ENCODE measurements at places on chromosomes 1 and 21.

GRCh38 chr1:31429583-31429982 is 16.6 kb downstream of the SERINC2 start:
- H3K4me1 ChIP-seq = peaks cover 37% of the 10 kb centered on the region
- H3K27me3 ChIP-seq = no peaks in the 10 kb centered on the region
- peaks cover 34% of the 10 kb centered on the region for H3K36me3 ChIP-seq
- H3K4me3 ChIP-seq = no peak overlapping the region

GRCh38 chr1:164608651-164609057 is 49.7 kb downstream of the PBX1 start:
- no peak overlapping the region for H3K4me3 ChIP-seq
- H3K27me3 ChIP-seq = peaks cover 8% of the 10 kb centered on the region
- no peaks in the 10 kb centered on the region for H3K4me1 ChIP-seq
- H3K36me3 ChIP-seq = no peaks in the 10 kb centered on the region
- H3K27ac ChIP-seq = no peak overlapping the region
- DNase-seq = no peak

DNA sequence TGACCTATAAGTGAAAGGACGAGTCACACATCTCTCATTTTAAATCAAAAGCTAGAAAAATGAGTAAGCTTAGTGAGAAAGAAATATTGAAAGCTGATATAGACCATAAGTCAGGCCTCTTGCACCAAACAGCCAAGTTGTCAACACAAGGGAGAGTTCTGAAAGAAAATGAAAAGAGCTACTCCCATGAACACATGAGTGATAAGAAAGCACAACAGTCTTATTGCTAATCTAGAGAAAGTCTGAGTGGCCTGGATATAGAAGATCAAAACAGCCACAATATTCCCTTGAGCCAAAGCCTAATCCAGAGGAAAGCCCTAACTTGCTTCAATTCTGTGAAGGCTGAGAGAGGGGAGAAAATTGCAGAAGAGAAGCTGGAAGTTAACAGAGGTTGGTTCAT is 175.0 kb downstream of the SMYD3 start:
- no peak for DNase-seq
- H3K27me3 ChIP-seq = no peaks in the 10 kb centered on the region
- no peak overlapping the region for H3K4me3 ChIP-seq
- no peak overlapping the region for H3K27ac ChIP-seq
- no peaks in the 10 kb centered on the region for H3K4me1 ChIP-seq

DNA sequence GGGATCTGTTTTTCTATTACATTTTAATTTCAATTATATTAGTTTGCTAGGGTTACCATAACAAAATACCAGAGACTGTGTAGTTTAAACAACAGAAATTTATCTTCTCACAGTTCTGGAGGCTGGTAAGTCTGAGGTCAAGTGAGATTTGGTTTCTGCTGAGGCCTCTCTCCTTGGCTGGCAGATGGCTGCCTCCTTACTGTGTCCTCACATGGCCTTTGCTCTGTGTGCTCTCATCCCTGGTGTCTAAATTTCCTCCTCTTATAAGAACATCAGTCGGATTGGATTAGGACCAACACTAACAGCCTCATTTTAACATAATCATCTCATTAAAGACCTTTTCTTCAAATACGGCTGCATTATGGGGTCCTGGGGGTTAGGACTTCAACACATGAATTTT is 195.2 kb upstream of the CHODL start:
- no peak overlapping the region for H3K4me3 ChIP-seq
- no peaks in the 10 kb centered on the region for H3K36me3 ChIP-seq
- no peaks in the 10 kb centered on the region for H3K4me1 ChIP-seq
- no peak overlapping the region for H3K27ac ChIP-seq

- H3K4me1 ChIP-seq = no peaks in the 10 kb centered on the region
- H3K36me3 ChIP-seq = no peaks in the 10 kb centered on the region
- no peak for DNase-seq
These were observed 19.3 kb upstream of the OPRD1 start for GRCh38 chr1:28792644-28793121.

- no peaks in the 10 kb centered on the region for H3K4me1 ChIP-seq
- H3K27ac ChIP-seq = no peak overlapping the region
- no peaks in the 10 kb centered on the region for H3K36me3 ChIP-seq
- no peak overlapping the region for H3K4me3 ChIP-seq
These were observed 101.8 kb downstream of the PRDM16 start for GRCh38 chr1:3170561-3171453.

DNA sequence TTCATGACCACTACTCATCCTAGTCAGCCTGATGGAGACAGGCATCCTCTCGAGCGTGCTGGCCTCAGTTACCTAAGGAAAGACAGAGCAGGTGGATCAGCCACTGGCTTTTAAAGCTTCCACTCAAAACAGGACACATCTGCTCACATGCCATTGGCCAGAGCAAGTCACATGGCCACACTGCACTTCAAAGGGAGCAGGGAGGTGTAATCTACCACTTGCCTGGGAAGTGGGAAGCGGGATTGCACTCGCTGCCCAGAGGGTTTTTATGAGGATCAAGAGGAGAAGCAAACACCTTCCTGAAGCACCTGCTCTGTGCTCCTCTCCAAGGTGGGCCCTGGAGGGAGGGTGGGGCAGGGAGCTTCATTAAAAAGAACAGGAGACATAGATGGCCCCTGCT is 108.0 kb downstream of the TAS1R2 start:
- no peak for DNase-seq
- no peaks in the 10 kb centered on the region for H3K27me3 ChIP-seq
- H3K4me1 ChIP-seq = no peaks in the 10 kb centered on the region
- no peak overlapping the region for H3K4me3 ChIP-seq
- H3K36me3 ChIP-seq = no peaks in the 10 kb centered on the region
- H3K27ac ChIP-seq = no peak overlapping the region

- no peaks in the 10 kb centered on the region for H3K36me3 ChIP-seq
- H3K4me1 ChIP-seq = no peaks in the 10 kb centered on the region
- no peak overlapping the region for H3K27ac ChIP-seq
- H3K27me3 ChIP-seq = no peaks in the 10 kb centered on the region
These were observed 59.4 kb upstream of the SERBP1 start for GRCh38 chr1:67489643-67490042.

DNA sequence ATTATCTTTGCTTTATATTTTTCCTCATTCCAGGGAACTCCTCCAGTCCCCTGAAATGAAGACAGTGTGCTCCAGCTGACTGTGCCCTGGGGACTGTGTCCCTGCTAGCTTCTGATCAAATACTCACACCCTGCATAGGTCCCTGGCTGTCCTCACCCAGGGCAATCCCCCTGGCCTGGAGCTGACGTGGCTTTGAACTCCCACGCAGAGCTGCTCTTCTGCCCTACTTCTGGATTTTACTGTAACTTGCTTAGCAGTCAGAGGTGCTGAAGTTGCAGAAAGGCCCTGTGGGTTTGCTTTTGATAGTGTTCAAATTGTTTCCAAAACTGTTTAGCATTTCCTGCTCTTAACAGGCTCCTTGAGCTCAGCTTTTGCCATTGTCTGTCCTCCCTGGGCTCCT is 186.5 kb downstream of the FASLG start:
- no peaks in the 10 kb centered on the region for H3K36me3 ChIP-seq
- peaks cover 15% of the 10 kb centered on the region for H3K4me1 ChIP-seq
- peak; percentile 48 for DNase-seq
- no peaks in the 10 kb centered on the region for H3K27me3 ChIP-seq

- no peak overlapping the region for H3K4me3 ChIP-seq
- no peaks in the 10 kb centered on the region for H3K36me3 ChIP-seq
- DNase-seq = no peak
- no peaks in the 10 kb centered on the region for H3K27me3 ChIP-seq
- no peak overlapping the region for H3K27ac ChIP-seq
These were observed 78.9 kb upstream of the SLC45A1 start for GRCh38 chr1:8239039-8239305.

GRCh38 chr21:31893851-31894415 is 21.1 kb downstream of the HUNK start:
- H3K4me1 ChIP-seq = no peaks in the 10 kb centered on the region
- no peaks in the 10 kb centered on the region for H3K36me3 ChIP-seq
- H3K4me3 ChIP-seq = no peak overlapping the region
- no peak overlapping the region for H3K27ac ChIP-seq
- DNase-seq = no peak
- H3K27me3 ChIP-seq = peaks cover 5% of the 10 kb centered on the region

GRCh38 chr1:165999826-166000225 is 167.0 kb downstream of the FAM78B start:
- DNase-seq = no peak
- peaks cover 3% of the 10 kb centered on the region for H3K27me3 ChIP-seq
- H3K4me3 ChIP-seq = no peak overlapping the region
- no peaks in the 10 kb centered on the region for H3K4me1 ChIP-seq

DNA sequence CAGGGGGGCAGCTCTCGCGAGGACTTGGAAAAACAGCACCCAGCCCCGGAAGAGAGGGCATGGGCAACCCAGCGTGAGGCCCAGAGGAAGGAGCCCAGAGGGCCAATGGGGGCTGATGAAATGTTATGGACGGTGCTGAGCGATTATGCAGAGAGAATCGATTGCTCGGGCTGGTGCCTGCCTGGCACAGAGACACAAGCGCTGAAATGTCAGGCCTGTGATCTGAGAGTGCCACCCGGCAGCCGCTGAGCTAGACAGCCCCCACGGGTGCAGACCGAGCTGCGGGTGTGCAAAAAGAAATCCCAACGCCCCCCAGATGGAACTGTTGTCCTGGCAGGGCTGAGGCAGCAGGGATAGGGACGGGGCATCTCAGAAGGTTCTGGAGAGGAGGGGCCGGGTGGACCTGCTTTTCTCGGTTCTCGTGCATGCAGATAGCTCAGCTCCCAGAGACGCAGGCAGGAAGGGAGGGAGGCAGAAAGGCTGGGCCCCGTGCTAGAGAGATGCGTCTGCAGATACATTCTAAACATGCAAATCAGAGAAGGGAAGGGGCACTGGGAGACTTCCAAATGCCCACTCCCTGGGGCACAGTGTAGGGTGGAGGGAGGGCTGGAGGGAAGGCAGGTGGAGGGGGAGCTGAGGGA is 41.5 kb downstream of the TAS1R2 start:
- H3K4me3 ChIP-seq = no peak overlapping the region
- no peaks in the 10 kb centered on the region for H3K4me1 ChIP-seq
- no peak overlapping the region for H3K27ac ChIP-seq
- H3K27me3 ChIP-seq = no peaks in the 10 kb centered on the region
- no peaks in the 10 kb centered on the region for H3K36me3 ChIP-seq

DNA sequence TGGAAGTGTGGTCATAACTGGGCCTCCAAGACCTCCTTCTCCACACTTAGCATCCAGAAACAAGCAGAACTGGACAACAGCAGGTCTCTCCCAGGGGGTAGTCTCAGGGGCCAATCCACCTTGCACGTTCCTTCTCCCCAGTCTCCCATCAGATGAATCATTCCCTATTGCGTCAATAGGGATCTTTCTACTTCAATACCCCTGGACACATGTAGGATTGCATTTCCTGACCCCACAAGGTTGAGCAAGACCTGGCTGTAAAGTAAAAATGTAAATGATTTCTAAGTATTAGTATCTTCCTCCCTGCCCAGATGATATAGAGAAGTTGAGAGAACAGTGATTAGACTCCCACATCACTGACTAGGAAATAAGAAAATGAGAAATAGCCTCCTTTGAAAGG is 224.5 kb upstream of the CSF3R start:
- no peak overlapping the region for H3K4me3 ChIP-seq
- peaks cover 21% of the 10 kb centered on the region for H3K27me3 ChIP-seq
- H3K4me1 ChIP-seq = peaks cover 2% of the 10 kb centered on the region
- H3K27ac ChIP-seq = no peak overlapping the region
- no peak for DNase-seq

DNA sequence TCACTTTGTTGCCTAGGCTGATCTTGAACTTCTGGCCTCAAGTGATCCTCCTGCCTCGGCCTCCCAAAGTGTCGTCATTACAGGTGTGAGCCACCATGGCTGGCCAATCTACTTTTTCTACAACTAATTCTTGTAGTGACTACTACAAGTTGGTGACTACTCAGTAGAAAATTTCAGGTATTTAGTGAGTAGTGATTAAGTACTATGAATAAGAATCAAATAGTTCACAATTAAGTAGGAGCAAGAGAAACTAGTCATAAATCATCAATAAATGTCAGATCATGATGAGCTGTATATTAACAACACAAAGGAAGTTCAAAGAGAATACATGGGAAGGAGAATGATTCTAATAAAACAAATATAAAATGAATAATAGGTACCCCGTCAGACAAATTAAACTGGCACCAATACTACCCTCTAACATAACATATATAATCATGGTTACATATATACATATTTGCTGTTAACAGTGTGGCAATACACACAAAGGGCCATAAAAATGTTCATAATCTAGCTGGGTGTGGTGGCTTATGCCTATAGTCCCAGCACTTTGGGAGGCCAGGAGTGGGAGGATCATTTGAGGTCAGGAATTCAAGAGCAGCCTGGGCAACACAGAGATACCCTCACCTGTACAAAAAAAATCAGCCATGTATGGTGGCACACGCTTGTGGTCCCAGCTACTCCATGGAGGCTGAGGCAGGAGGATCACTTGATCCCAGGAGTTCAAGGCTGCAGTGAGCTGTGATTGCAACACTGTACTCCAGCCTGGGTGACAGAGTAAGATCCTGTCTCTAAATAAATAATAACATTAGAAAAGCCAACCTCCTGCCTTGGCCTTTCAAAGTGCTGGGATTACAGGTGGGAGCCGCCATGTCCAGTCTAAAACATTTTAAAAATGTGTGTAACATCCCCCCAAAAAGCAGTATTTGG is 19.1 kb downstream of the YY1AP1 start:
- H3K4me3 ChIP-seq = no peak overlapping the region
- H3K36me3 ChIP-seq = peaks cover 94% of the 10 kb centered on the region
- H3K4me1 ChIP-seq = no peaks in the 10 kb centered on the region
- H3K27ac ChIP-seq = no peak overlapping the region
- no peaks in the 10 kb centered on the region for H3K27me3 ChIP-seq

- H3K4me1 ChIP-seq = no peaks in the 10 kb centered on the region
- no peaks in the 10 kb centered on the region for H3K36me3 ChIP-seq
- H3K4me3 ChIP-seq = no peak overlapping the region
- H3K27me3 ChIP-seq = no peaks in the 10 kb centered on the region
These were observed 23.3 kb downstream of the QSOX1 start for GRCh38 chr1:180177931-180178330.

- peak overlapping the region; percentile 42 for H3K27ac ChIP-seq
- DNase-seq = no peak
- H3K27me3 ChIP-seq = no peaks in the 10 kb centered on the region
- H3K36me3 ChIP-seq = peaks cover 46% of the 10 kb centered on the region
These were observed 51.1 kb downstream of the ATP2B4 start for GRCh38 chr1:203677771-203678170.

- no peaks in the 10 kb centered on the region for H3K36me3 ChIP-seq
- no peak overlapping the region for H3K4me3 ChIP-seq
- peaks cover 7% of the 10 kb centered on the region for H3K27me3 ChIP-seq
- H3K4me1 ChIP-seq = peaks cover 10% of the 10 kb centered on the region
- DNase-seq = no peak
These were observed 27.0 kb upstream of the PRSS38 start for GRCh38 chr1:227788271-227789083.

DNA sequence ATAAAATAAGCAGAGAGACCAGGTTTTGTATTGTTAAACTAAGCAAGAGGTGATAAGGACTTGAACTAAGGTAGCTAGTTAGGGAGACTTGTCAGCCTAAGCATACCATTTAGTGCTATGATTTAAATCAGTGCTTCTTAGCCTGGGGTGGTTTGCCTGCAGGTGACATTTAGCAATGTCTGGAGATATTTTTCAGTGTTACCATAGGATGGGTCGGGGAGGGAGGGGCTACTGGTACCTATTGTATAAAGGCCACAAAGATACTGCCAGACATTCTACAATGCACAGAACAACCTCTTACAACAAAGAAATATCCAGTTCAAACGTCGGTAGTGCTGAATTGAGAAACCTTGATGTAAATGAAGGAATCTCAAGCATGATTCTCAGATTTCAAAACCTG is 3.3 kb downstream of the ATP5PB start:
- H3K36me3 ChIP-seq = peaks cover 60% of the 10 kb centered on the region
- H3K4me3 ChIP-seq = no peak overlapping the region
- no peak overlapping the region for H3K27ac ChIP-seq
- H3K27me3 ChIP-seq = no peaks in the 10 kb centered on the region
- DNase-seq = no peak
